Stimulated activated CD4-positive, alpha-beta T cell treated with anti-CD3 and anti-CD28 coated beads, TNF-alpha, amount 100 ng/mL, for 4 hours (primary cell): ENCODE measurements at places on chromosomes 3 and 15.
A peak's percentile ranks its signal among the peaks of the same experiment; 100 is the strongest.

GRCh38 chr15:90343302-90343790, 8.7 kb upstream of the ZNF774 start:
- no peak for DNase-seq

- peak; percentile 49 for DNase-seq
Observed at GRCh38 chr3:18425641-18426257, 610 bp upstream of the SATB1 start.

DNA sequence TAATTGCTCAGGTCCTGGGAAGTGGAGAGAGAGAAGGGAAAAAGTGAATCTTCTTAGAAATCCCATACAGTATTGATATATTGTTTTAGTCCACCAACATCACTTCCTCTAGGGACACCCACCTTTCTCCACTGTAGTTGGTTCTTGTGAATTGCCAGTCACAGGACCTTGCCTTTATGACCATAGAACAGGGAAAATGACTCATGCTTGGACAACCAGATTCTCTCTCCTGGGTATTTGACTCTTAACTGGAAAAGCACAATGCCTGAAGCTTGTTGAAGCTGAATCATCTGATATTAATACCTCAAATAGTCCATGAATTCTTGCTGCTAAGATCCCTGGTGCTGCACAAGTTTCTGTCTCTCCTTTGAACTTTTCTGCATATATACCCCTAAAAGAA, 32.5 kb upstream of the DCLK3 start:
- no peak for DNase-seq

DNA sequence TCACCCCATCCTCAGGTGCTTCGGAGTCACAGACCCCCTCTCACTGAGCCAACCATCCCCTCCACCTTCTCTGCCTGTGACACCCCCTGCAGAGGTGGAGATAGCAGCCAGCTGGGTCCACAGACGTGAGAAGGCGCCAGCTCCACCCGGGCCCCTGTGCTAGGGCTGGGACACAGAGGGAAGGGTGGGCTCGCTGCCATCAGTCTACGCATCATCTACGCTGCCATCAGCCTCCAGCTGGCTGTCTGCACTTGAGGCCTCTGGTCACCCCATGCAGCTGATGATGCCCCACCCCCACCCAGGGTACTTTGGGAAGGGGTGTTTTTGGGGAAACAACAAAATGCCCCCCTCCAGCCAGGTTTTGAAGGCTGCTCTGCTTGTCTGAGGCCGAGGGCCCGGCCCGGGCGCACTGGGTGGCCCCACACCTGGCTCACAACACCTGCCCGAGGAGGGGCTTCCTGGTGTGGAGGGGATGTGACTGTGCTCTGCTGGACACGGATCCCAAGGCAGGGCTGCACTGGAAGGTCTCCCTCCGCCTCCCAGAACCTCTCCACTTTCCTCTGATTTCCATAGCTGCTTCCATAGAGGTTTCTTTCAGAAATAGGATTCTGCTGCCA, 163.4 kb upstream of the IQSEC1 start:
- DNase-seq = no peak
